ENCODE measurements at places on chromosomes 3 and 15. TPM values are rescaled to one million over a fixed set of nuclear protein-coding genes. Genes with fewer than 3 reads are reported as not detected.

CP gene
- not detected for total RNA-seq

TBL1XR1 gene
- 305 TPM for total RNA-seq

TRAT1 gene
- not detected for total RNA-seq

IMPG2 gene
- 0.14 TPM for total RNA-seq

SLC28A2 gene
- total RNA-seq, result not detected

ISLR gene
- not detected for total RNA-seq

A4GNT gene
- not detected for total RNA-seq

ZBTB38 gene
- total RNA-seq, result 139 TPM

FAM98B gene
- total RNA-seq, result 8.5 TPM

Measured in nasal cavity respiratory epithelium epithelial cell of viscerocranial mucosa (primary cell).